ENCODE measurements at places on chromosomes 16 and 17.

- DNase-seq, result no peak
Measured at GRCh38 chr16:88560714-88561484, 9.3 kb upstream of the ZC3H18 start.

GRCh38 chr16:57893217-57893558, 77.7 kb downstream of the CNGB1 start:
- no peak for DNase-seq

DNA sequence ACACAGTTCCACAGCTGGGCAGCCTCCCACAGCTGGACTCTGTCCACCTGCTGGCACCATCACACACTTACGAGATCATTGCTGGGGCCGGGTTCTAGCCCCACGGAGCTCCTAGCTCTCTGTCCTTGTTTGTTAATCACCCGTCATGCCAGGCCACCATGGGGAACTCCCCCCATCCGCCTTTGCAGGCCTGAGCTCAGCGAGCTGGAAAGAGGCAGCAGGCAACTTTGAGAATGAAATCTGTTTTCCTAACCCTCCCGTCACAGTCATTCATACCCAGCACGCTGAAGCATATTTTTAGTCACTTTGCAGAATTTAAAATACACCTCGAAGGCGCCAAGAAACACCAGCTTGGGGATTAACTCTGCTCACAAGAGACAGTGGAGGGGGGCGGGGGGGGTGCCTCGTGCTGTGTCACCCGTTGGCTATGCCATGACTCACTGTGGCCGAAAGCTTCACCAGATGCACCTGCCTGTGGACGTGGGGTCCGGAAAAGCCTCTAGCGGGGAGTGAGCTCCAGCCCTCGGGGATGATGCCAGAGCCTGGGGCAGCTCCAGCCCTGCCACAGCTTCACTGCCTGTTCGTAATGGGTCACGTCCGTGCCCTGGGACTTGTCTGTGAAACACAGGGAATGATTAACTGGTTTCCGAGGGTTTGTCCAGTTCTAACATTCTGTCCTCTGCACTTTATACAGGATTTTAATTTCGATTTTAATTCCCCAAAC, 1.4 kb upstream of the SPNS2 start:
- no peak for DNase-seq

GRCh38 chr16:57096192-57096591, 3.8 kb downstream of the CPNE2 start:
- DNase-seq, result no peak

DNA sequence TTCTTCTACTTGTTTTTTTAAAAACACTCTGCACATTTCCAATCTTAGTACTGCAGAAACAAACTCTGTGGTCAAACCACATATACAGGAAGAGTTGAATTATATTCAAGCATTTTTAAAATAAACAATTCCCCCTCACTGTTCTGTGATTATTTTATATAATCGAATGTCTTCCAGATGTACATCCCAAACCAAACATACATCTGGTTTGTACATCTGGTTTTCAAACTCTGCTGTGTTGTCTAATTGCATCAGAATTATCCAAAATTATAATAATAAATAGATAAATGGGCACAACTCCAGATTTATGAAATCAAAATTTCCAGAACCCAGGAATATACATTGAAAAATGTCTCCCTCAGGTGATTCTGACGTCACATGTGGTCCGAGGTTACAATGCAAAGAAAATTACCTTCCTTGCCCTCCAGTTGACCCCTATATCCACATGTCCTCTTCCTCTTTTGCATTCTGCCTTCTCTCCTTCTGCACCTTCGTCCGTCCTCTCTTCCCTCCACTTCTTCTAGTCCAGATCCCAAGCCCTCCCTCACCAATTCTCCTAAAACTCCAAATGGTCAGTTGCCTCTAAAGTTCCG, 13.3 kb upstream of the CCDC144A start:
- no peak for DNase-seq

- no peak for DNase-seq
Measured at GRCh38 chr16:12081048-12081404, 104.5 kb downstream of the SNX29 start.

DNA sequence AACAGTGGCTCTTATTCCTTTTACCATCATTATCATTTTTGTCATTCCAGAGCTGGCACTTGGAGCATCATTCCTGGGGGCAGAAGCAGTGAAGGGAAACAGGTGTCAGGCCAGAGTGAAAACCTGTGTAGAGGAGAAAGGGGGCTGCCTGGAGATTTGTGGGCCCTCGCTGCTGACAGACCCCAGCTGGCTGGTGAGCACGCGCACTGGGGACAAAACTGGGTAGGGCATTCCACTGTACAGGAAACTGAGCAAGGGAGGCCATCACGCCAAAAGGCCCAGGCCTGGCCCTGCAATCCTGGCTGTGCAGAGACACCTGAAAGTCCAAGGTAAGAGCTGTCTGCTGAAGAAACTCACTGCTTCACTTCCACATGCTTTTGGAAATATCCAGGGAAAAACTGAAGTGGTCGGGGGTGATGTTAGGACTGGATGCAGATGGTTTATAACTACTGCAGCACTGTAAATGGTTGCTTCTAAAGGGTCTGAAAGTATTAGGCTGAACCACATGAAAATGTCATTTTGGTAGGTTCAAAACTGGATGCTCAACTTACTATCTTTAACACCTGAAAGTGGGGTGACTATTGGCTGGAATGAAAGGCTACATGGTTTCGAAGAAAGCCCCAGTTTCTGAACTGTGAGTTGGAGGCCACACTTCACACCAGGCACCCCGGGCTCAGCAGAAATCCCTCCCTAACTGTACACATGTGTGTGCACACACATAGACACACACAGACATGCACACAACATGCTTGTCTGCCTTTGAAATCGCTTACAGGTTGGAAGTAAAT, 225.0 kb downstream of the C16orf78 start:
- no peak for DNase-seq

GRCh38 chr17:40597556-40598300, 32.5 kb upstream of the CCR7 start:
- no peak for DNase-seq

DNA sequence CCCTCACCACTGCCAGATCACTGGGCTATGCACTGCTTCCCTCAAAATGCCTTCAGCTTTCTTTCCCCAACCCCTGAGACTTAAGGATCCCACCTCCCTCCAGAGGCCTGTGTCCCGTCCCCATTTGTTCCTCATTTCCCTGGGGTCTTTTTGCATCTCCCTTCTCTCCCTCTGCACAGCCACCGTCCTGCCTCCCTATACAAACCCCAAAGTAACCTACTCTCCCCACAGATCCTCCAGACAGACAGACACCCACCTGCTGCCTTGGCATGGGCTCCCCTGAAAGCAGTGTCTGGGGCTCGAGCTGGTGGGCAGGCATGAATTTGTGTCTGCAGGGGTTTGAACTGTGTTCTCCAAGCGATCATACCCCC, 69.4 kb upstream of the TNRC6C start:
- DNase-seq, result no peak

- DNase-seq, result no peak
Measured at GRCh38 chr16:9407206-9407758, 315.8 kb downstream of the HAPSTR1 start.

GRCh38 chr17:44916781-44917241, 1.5 kb upstream of the GFAP start:
- peak; percentile 25 for DNase-seq

DNA sequence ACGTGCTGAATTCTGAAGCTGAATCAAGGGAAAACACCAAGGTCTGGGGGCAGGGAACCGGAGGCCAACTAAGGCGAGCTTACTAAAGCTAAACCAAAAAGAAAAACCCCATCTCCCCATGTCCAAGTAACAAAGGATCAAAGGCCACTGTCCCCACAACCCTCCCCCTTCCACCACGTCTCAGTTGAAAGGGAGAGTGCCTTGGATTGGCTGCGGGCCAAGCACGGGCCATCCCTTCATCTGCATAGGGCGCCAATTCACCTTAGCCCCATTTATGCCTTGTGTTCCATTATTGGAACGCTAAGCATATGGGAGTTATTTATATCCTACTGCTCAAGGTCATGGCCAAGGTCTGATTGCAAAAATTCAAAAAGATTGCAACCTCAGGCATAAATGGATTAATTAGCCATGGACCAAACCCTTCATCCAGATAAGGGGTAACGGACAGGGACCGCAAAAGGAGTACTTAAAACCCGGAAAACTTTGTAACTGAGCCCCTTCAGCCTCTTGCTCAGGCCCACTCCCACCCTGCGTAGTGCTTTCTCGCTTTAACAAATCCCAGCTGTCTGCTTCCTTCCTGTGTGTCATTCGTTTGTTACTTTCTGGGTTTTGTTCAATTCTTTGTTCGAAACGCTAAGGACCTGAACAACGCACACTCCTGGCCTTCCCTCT, 740 bp upstream of the ATP6V0D1 start:
- peak; percentile 65 for DNase-seq

DNA sequence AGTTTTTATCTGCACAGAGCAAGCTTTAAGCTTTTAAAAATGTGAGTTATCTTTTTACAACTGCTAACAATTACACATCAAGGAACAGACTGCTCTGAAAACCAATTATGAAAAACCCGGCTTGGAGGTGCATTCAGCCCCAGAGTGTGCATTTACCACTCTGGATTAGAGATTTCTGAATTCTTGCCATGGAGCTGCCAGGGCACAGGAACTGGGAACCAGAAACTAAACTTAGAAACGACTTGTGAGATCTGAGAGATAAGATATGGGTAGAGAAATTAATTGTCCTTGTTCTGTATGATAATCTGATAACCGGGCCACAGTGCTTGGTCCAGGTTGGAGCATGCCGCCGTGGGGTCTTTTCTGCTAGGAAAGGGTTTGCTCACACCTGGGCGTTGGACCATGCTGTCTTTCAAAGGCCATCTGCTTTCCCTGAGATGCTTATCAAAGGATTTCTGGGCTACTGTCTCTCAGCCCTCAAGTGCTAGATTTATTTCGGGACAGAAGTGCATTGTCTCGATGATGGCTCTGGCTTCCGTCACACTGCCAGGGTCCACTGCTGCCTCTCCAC, 210.0 kb downstream of the MAF start:
- no peak for DNase-seq

DNA sequence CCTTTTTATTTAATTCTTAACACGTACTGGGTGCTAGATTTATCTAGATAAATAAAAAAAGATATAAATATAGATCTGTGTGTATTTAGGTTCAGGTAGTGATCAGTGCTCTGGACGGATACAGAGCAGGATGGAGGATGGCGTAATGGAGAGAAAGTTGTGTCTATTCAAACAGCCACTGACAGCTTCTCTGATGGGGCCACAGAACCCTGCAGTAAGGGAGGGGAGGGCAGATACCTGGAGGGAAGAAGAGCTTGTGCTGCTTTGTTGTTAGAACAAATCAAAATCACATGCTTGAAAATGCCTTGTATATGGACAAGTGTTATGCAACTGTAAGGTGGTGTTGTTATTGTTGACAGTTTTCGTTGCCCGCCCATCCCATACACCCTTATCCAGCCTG, 170.2 kb downstream of the UTP18 start:
- no peak for DNase-seq

GRCh38 chr16:54931120-54932014, 702 bp downstream of the IRX5 start:
- DNase-seq, result peak; percentile 47
